ENCODE measurements at places on chromosomes 1 and 21.

DNA sequence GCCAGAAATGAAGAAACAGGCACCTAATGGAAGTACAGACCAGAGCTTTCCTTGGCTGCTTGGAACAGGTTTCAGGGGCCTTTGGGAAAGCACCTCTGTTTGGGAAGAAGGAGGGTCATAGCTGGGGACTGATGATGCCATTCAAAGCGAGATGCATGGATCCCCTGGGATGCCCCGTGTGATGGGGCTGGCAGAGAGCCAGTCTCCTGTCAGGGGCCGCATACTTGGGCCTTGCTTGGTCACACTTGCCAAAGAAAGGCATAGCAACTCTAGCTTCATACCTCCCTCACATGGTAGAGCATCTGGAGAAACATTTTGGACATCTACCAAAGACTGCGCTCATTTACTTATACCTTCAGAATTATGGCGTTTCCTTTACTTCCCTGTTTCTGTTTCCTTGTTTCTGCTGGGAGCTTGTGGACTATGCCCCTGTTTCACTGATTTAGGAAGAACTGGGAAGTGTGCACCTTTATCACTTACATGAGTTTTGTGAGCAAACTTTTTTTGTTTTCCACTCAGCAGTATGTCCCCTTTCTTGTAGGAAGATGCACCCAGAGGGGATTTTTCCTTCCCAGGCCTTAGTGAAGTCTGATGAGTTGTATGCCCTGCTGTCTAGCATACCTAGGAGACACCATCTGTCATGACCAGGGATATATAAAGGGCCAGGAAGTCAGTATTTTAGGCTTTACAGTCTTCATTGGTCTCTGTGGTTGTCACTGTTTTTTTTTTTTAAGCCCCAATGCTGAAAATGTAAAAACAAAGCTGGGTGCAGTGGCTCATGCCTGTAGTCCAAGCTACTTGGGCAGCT lies 19.8 kb upstream of the ST3GAL3 start:
- no peak for DNase-seq

GRCh38 chr1:200223613-200224012 lies 186.2 kb downstream of the ZNF281 start:
- DNase-seq, result no peak

DNA sequence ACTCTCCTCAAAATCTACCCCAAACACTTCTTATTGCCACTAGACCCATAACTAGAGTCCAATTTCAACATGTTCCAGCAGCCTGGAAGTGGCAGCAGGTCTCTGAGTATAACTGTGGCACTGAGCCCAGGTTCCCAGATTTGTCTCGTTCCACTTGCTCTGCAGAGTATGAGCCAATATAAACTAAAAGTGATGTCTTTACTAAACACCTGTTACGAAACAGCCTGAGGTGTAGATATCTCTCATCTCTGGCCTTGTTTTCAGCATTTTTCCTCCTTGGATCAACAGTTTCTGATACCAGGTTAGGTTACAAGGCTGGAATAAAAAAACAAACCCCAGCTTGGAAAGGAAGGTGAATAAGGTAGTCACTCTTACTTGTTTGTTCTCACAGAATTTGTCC lies 25.2 kb upstream of the PRDX6 start:
- DNase-seq, result no peak

DNA sequence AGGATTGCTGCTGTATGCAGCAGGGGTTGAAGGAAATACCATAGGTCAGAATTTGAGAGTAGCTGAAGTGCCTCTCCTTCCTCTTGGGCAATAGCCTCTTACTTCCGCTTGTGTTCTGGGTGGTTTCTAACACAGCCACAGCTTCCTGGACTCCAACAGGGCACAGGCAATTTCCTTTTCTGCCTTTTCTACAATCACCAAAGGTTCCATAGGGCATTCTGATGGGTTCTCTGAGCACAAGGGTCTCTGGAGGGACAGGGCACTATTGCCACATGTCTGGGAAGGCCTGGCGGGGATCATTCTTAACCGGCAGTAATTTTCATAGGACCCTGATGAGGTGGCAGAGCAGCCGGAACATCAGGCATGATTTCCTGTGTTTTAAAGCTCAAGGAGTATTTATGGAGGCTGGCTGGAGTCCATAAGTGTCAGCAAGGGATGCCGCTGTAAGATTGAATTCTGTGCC lies 5.5 kb upstream of the AGTRAP start:
- DNase-seq, result no peak

DNA sequence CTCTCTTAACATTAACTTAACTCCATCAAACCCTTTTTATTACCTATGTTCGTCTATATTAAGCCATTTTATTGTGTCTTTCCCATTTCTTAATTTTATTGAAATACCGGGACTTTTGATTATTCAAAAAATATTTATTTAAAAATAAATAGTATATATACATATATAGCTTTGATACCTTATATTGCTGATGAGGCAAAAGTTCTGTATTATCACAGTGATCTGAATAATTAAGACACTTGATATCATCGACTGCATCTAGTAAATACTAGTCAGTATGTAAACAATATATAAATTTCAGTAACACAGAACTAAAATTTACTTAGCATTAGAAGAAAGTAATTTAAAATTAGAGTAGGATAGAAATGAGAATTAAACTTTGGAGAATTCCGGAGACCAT lies 22.0 kb downstream of the TTLL7 start:
- no peak for DNase-seq

GRCh38 chr1:37149296-37149695 lies 115.0 kb upstream of the GRIK3 start:
- no peak for DNase-seq

DNA sequence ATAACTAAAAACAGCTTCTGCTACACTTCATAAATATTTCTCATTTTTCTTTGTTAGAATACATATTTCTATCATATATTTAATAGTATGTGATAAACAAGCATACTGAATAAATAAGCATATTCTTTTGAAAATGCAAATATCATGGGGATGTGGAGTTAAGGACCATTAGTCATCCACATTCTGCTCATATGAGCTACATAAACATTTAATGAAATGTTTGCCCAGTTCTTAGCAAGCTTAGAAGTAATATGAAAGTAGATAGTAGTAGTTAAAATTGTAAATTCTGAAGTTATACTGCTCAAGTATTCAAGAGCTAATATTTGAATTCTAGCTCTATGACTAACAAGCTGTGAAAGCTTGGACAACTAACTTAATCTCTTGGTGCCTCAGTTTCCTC lies 10.1 kb upstream of the GORAB start:
- DNase-seq, result no peak

DNA sequence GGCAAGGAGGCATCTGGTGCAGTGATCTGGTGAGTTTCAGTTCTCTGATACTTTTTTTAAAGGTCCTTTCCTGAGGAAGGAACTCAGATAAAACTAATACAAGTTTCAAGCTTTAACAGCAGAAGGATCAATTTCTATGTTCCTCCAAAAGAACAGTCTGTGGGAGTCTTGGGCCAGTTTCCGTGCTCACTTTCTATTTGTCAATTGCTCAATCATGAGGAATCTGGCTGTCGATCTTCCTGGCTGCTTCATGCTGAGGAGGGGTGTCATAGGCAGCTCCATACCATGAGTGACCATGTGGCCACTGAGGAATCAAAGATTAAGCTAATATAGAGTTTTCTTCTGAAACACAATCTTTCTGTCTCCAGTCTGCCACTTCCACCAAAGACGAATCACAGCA lies 11.4 kb upstream of the TMEM125 start:
- DNase-seq, result no peak

GRCh38 chr21:42503711-42504110 lies 7.7 kb upstream of the RSPH1 start:
- DNase-seq, result no peak

- DNase-seq, result no peak
These were observed 68.2 kb upstream of the TMPRSS2 start for GRCh38 chr21:41576013-41576615.

- DNase-seq, result no peak
These were observed 30.3 kb downstream of the DENND1B start for GRCh38 chr1:197744979-197745378.

DNA sequence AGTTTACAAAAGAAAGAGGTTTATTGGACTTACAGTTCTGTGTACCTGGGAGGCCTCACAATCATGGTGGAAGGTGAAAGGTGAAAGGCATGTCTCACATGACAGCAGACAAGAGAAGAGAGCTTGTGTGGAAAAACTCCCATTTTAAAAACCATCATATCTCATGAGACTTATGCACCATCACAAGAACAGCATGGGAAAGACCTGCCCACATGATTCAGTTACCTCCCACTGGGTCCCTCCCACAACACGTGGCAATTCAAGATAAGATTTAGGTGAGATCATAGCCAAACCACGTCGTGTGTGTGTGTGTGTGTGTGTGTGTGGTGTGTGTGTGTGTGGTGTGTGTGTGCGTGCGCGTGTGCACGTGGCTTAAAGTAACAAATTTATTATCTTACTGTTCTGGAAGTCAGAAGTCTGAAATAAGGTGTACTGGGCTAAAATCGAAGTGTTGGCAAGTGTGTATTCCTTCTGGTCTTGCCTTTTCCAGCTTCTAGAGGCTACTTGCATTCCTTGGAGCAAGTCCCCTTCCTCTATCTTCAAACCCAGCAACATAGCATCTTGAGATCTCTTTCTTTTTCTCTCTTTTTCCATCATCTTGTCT lies 48.1 kb upstream of the MPC2 start:
- DNase-seq, result no peak

DNA sequence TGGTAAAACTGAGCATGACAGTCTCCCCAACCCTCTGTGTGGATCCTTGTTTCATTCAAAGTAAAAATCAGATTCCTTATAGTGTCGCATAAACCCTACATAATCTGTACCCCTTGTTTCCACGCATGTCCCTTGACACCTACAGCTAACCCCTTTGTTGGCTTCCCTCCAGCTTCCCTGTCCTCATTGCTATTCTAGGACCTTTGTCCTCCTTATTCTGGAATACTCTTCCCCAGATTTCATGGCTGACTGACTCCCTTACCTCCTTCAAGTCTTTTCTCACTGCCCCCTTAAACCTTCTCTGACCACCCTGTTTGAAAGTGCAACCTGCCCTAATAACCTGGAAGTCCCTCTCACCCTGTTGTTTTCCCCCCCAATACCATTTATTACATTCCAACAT lies 4.0 kb downstream of the RNF11 start:
- no peak for DNase-seq

- DNase-seq, result no peak
These were observed 21.1 kb downstream of the RTCA start for GRCh38 chr1:100287162-100287561.

DNA sequence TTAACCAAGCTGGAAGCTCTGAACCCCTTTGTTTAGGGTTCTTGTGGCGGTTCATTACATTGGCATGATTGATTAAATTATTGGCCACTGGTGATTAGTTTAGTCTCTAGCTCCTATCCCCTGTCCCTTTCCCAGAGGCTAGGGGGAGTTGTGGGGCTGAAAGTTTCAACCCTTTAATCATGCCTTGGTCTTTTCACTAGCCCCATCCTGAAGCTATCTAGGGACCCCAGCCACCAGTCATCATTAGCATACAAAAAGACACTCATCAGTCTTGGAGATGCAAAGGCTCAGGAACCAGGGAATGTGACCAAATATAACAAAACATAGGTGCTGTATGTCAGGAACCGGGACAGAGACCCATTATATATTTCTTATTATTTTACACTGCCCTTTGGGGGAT lies 34.7 kb upstream of the SNX27 start:
- DNase-seq, result no peak

- no peak for DNase-seq
These were observed 37.1 kb downstream of the WNT9A start for GRCh38 chr1:227910511-227911153.

GRCh38 chr21:14401217-14401616 lies 18.3 kb upstream of the HSPA13 start:
- DNase-seq, result no peak
